ENCODE measurements at places on chromosomes 3 and 15.

DNA sequence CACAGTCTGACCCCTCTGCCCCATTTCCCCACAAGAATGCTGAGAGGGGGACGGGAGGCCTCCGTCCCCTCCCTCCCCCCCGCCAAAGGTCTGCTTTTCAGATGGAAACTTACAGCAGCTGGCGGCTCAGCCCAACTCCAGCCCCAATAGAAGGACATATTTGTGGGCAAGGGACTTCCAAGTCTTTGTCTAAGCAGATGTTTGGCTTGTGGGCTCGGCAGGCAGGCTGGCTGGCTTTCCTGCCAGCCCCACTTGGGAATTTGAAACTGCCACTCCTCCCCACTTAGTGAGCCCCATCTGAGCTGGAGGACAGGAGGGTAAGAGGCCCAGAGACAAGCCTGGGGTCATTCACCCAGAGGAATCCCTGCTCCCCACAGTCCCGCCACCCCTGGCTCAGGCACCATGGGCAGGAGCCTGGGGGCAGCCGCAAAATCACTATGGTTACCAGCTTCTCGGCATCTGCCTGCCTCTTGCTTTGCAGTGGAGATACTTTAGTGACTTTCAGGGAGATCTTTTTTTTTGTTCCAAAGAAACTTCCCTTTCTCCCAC is 53.6 kb downstream of the LMCD1 start:
- no peak for DNase-seq

DNA sequence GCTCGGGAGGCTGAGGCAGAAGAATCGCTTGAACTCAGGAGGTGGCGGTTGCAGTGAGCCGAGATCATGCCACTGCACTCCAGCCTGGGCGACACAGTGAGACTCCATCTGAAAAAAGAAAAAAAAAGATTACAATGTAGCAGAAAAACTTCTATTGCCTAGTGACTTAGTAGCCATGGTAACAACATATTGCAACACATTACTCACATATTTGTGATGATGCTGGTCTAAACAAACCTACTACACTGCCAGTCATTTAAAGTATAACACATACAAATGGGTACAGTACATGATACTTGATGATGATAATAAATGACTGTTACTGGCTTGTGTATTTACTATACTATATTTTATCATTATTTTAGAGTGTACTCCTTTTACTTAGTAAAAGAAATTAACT is 125.6 kb downstream of the PLOD2 start:
- DNase-seq = no peak

- DNase-seq = no peak
Measured at GRCh38 chr3:170247875-170248274, 25.7 kb downstream of the PRKCI start.

GRCh38 chr3:63192248-63192647 is 85.9 kb upstream of the SYNPR start:
- DNase-seq = no peak

- DNase-seq = no peak
Measured at GRCh38 chr3:97823046-97824004, 1.5 kb downstream of the CRYBG3 start.

DNA sequence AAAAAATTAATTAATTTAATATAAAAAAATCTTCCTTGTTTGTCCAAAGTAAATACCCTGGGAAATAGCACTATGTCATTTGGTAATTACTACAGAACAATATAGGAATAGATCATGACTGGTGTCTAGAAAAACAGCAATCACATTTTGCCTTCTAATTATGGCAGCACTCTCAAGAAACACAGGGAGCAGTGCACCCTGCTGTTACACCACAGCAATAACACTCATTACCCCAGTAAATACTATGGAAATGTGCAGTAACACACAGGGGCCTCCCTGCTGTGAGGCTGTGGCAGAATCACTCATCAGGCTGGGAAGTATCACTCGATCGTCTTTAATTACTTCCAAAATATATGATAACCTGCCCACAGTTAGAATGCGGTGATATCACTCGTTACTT is 646.0 kb downstream of the TUSC7 start:
- no peak for DNase-seq

DNA sequence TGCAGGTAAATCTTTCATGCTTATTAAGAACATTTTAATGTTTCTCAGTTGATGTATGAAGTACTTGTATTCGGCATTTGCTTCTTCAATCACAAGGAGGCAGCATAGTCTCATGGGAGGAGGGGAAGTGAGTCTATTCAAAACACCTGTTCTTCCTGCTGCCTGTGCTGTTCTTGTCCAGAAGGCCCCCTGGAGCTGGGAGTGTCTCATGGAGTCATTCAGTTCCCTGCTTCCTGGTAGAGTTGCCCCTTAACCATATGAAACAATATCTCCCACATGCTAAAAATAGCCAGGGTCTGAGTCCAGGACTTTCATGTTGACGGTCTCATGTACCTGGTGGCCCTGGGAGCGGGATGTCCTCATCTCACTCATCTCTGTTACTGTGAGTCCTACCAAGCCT is 15.5 kb upstream of the PPP1R2 start:
- no peak for DNase-seq

DNA sequence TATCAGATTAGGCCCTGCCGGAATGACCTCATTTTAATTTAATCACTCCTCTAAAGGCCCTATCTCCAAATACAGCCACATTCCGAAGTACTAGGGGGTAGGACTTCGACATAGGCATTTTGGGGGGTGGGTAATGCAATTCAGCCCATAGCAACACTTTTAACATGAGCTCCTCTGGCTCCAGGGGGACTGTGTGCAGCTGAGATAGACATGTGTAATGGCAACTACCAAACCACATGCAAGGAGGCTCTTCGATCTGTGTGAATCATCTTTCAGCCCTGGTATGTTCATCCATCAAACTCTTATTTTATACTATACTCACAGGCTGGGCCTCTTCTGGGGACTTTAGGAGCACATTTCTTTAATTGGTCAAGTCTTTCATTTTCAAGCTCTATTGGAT is 57.4 kb upstream of the PPARG start:
- no peak for DNase-seq

DNA sequence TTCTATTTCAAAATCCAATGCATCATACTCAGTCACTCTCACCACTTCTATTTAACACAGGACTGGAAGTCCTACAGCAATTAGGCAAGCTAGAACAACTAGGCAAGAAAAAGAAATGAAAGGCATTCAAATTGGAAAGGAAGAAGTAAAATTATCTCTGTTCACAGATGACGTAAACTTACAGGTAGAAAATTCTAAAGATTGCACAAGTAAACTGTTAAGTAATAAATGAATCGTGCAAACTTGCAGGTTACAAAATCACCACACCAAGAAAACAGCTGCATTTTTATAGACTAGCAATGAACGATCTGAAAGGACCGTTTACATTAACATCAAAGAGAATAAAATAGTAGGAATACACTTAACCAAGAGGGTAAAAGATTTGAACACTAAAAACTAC is 36.2 kb downstream of the CHST2 start:
- no peak for DNase-seq

Data from CD8-positive, alpha-beta memory T cell (primary cell).